Kasumi-1 (cell line): ENCODE measurements at places on chromosomes 12 and 14.

- no peak for DNase-seq
These were observed 34.6 kb downstream of the LTBP2 start for GRCh38 chr14:74577247-74577947.

DNA sequence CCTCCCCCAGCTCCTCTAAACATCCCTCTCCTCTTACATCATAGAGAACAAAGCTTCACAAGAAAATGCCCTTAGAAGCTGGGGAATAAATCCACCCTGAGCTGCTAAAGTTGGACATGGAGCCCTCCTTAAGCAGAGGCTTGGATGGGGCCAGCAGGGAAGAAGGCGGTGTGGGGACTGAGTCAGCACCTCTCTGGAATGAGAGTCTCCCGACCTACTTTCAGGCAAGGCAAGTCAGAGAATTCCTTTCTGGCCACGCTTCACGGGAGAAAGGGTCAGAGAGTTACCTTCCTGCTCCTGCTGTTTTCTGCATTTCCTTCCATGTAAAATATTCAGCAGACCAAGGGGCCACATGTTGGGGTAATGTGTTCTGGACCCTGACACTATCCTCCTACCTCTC lies 113.3 kb upstream of the PRB2 start:
- no peak for DNase-seq

GRCh38 chr14:20578784-20579502 lies 8.9 kb downstream of the RNASE11 start:
- no peak for DNase-seq

- no peak for DNase-seq
These were observed 25.3 kb upstream of the RHOJ start for GRCh38 chr14:63178912-63179311.

GRCh38 chr12:104764225-104765091 lies 193.6 kb downstream of the SLC41A2 start:
- DNase-seq: no peak

- peak; percentile 22 for DNase-seq
These were observed 25.9 kb upstream of the WNK1 start for GRCh38 chr12:726281-727140.

GRCh38 chr12:31257784-31258183 lies 68.2 kb downstream of the SINHCAF start:
- DNase-seq: no peak

DNA sequence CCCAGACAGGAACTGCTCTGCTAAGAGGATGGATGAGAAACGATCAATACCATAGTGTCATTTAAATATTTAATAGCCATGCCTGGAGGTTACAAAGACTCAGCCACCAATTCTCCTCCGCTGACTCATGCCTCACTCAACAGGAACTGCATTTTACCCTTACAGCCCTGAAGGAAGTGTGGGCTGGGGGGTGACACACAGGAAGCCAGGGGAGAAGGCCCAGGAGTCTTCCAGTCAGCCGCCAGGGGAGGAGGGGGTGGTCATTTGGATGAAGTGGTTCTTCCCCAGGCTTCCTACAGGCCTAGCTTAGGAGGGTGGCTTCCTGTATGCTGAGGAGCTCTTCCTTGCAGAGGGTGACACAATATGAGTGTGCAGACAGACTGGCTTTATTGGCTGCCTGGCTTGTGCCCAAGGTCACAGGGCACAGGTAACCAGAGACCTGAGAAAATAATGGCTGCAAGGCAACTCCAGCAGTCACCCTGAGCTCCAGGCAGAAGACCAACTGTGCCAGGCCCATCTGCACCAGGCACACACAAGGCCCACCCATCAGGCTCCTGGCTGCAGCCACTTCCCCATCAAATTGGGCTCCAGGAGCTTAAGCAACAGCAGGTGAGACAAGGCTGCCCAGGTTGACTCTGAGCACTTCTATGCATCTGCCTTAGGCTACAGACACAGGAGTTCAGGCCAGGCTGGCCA lies 30.6 kb upstream of the RPLP0 start:
- peak; percentile 98 for DNase-seq

- DNase-seq: no peak
These were observed 384.5 kb downstream of the SEC23A start for GRCh38 chr14:38718519-38718918.
